Posterior cingulate gyrus (tissue), 11 donors: ENCODE measurements at places on chromosomes 1 and 21.

DNA sequence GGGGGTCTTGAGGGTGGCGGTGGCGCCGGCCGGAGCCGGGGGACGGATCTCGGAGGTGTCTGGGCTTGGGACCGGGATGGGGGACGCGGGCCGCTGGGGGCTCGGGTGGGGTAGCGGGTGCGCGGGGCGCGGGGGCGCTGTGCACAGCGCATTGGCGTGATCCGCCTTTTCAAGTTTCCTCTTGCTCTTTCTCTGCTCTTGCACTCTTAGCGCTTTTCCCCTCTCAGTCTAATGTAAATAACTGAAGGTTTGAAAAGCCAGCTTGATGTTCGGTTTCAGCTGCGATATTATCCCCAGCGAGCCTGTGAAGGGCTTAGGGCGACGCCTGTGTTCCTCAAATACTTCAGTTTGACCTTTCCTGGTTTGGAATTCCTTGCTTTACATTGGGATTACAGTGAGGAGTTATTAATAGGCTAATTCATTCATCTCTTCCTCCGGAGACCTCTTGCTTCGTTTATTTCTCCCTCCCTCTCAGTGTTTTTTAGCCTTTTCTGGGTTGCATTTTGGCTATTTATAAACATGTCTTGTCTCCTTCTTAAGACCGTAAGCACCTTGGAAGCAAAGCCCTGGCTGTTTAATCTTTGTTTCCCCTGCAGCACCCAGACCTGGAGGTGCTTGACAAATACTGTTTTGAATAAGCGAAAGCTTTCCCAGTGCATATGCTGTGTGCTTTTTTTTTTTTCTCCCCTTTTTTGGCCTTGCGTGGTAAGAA, 693 bp downstream of the RAB4A start:
- DNase-seq: peak; percentile 49

- DNase-seq: no peak
Measured at GRCh38 chr21:25956993-25957714, 213.4 kb downstream of the APP start.

DNA sequence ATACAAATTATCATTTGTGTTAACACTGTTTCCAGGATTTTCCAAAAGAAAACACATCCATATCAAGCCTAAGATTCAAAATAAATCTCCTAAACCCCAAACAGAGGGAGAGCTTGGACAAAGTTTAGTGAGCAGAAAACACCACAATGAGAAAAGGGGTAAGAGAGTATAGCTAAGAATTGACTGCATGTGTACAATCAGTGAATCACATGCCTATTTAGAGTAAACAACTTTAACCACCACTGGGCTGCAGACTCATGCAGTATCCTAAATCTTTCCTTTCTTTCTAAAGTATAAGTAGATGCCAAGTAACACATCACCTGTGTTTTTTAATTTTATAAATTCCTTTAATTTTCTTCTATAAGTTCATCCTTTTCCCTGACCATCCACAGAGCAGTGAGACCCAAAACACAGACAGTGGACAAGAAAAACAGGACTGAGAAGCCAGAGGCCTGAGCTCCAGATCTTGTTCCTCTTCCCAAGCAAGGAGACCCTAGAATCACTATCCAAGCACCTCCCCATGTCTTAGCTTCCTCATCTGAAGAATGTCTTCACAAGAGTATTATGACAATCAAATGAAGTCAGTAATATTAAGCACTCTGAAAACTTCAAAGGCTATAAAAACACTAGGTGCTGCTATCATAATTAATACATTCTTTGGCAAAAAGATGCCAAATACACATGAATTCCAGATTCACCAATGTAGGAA, 93.1 kb downstream of the VAV3 start:
- no peak for DNase-seq

DNA sequence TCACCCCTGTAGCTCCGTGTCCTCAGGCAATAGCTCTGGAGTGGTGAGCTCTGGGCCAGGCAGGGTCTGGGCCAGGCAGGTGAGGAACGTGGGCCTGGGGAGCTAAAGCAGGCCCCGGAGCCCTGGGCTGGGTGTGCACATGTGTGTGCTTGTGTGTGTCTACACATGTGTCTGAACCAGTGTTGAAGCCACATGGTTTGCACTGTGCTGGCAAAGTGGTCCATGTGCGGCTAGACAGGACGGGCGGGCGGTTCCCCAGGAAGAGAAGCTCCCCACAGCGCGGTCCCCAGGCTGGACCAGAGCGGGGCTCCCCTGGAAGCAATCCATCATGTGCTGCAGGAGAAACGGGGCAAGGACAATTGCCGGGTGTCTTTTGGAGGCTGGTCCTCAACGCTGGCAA, 84.2 kb downstream of the PRDM16 start:
- no peak for DNase-seq

DNA sequence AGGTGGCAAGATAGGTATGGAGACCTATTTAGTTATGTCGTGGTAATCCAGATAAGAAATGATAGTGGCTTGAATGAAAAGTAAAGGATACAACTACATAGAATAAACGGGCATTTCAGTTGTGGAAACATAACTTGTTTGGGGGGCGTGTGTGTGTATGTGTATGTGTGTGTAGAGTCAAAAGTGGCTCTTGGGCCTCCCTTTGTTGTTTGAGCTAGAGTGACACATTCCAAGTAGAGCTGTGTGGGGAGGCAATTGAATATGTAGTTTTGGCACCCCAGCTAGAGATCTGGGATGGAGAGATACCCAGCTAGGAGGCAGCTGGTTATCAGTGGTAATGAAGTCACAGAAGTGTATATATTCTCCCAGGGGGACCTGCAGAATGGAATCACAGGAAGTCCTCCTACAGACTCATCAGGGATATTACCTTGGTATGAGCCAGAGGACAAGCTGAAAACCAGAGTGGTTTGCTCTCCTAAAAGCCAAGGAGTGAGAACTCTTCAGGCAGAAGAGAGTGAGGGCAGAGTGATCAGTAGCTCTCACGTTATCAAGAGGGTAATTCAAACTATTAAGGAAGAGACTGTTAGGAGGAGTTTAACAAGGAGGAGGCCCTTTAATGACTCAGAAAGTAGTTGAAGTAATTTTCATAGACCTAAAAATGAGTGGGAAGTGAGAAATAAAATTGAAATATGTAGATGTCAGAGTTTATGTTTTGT, 5.1 kb downstream of the CR1L start:
- DNase-seq: no peak

DNA sequence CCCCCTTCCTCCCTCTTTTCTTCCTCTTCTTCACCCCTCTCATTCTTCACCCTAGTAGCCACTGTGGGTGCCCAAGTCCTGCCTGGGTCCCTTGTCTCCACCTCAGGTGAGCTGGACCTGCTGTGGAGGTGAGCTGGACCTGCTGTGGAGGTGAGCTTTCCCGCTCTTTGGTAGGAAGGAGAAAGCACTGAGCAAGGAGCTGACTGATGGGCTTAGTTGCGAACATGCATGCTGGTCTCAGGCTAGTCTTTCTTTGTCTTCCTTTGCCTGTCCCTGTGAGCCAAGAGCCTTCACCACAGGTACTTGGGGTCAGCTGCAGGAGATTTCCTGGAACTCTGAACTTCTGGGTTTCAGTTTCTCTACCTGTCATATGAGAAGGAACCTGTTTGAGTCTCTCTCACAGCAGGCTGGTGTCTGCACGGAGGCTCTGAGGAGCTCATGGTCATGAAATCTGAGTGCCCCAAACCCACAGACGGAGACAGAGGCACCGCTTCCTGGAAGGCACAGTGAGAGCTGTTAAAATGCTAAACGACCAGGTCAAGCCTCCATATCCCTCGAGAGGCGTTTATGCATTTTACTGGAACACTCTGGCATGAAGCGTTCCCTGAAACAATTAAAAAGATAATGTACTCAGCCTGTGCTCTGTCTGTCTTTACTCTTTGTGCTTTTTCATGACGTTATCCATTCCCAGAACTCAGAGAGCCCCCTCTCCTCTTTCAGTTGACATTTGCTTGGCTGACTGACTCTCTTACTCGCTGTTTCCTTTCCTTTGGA, 69.5 kb downstream of the RHOU start:
- DNase-seq: no peak

GRCh38 chr1:1894354-1895059, 3.6 kb upstream of the GNB1 start:
- no peak for DNase-seq

GRCh38 chr1:173527151-173527826, 50.2 kb downstream of the PRDX6 start:
- no peak for DNase-seq

GRCh38 chr1:220224033-220224432, 48.2 kb downstream of the RAB3GAP2 start:
- no peak for DNase-seq

DNA sequence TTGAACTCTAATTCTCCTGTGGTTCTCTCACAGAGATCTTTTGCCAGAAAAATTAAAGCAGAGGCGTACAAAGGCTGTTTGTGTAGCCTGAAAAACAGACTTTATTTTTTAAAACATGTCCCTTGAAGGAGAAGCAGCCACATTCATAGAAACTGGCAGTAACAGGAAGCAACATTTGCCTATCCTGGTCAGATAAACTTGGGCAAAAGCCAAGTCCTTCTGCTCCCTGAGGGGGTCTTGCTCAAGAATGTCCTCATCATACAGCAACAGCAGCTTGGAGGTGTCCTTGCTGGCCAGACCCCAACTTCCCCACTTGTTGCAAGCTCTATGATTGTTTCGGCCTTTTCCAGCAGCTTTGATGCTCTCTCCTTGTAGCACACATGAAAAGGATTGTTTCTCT, 36.3 kb downstream of the MSTO1 start:
- DNase-seq: no peak

DNA sequence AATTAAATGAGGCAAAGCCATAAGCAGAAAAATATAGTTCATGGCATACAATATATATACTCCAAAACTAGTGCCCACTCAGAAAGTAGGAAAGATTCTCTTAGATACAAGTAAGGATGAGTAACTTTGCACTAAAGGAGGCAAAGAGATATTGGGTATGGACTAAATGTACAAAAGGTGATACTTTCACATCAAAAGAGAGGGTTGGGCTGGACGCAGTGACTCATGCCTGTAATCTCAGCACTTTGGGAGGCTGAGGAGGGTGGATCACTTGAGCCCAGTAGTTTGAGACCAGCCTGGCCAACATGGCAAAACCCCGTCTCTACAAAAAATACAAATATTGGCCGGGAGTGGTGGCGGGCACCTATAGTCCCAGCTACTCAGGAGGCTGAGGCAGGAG, 6.7 kb downstream of the KYAT3 start:
- DNase-seq: no peak

DNA sequence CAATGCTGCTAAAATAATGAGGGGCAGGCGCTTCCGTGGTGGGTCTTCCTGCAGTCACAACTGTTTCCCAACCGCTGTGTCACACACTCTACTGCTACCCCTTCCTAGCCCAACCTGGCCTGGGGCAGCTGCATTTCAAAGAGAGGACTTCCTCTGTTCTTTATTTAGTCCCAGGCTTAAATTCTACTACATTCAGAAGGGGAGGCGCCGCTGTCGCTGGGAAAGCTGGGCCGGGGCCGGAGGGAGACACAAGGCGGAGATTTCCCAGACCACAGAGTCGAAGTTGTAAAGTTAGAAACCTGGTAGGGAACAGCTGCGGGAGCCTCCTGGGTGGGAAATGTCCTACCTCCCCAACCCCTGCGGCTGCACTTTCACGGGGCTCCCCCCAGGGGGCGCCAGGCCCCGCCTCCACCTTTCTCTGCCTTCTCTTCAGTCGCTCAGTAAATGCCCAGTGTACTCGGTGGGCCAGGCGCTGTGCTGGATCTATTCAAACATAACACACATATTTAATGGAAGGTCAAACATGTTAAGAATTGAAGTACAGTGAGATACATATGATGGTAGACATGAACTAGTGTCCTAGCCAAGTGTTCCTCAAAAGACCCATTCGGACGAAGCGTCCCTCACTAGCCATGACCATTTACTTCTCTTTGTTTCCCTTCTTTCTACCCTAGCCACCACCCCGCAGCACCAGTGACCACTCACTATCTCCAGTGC, 23.1 kb downstream of the DYRK3 start:
- no peak for DNase-seq

DNA sequence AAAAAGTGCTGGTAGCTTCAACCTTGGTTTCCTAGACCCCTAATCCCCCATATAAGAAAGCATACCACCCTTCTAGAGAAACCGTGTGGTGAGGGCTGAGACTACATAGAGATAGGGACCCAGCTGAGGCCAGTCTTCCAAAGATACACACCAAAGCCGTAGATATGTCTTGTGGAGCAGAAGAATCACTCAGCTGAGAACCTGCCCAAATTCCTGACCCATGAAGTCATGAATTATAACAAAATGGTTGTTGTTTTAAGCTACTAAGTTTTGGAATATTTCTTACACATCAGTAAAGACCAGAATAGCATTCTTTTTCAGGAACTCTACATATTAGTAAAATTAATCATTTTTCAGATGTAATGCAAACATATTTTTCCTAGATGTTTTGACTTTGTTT, 3.3 kb upstream of the SNRPE start:
- no peak for DNase-seq

DNA sequence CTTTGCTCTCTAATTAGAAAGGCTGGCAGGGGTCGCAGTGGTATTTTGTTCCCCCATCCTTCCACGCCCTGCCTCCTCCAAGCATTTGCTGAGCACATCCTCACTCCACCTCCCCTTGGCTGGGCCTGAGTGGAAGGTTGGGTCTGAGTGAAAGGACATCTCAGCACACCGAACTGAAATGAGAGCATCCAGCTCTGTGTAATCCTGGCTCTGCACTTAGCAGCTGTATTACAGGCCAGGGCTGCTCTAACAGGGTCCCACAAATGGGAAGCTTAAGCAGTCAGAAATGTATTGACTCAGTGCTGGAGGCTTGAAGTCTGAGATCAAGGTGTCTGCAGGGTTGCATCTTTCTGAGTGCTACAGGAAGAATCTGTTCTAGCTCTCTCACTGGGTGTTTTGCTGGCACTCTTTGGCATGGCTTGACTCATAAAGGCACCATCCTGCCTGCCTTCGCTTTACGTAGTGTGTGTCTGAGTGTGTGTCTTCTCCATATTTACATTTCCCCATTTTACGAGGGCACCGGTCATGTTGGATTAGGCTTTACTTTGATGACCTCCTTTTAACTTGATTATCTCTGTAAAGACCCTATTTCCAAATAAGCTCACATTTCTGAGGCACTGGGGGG, 48.5 kb upstream of the IGSF21 start:
- no peak for DNase-seq

DNA sequence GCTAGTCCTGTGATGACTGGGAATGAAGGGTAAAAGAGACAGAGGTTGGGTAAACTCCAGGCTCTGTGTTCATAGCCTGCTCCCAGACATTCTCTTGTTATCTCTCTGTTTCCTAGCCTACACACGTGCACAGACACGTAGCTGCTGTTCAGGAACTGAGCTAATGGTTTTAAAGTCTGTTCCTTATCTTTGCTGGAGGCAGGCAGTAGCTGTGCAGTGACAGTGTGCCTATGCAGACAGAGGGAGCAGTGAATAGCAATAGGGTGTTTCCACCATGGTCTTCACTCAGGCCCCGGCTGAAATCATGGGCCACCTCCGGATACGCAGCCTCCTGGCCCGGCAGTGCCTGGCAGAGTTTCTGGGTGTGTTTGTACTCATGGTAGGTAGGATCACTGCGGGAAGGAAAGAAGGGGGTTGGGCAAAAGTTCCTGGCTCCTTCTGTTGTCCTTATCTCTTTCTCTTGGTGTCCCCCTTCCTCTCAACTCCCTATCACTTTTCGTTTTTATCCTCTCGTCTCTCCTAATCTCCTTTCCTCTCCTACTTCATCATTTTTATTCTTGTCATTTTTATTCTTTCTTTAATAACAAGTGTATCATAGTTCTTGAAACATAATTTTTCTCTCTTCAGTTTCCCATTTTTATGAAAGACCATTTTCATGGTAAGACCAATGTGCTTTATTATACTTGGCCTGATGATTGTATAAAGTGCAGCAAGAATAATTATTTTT, at the start of gene AQP10:
TSS of gene AQP10 (plus strand) at position 212 of the 727 bp plus-strand sequence. CDS start at position 275, 63 bp downstream.
- no peak for DNase-seq

- DNase-seq: peak; percentile 55
Measured at GRCh38 chr1:193104502-193104906, 710 bp downstream of the GLRX2 start.

- no peak for DNase-seq
Measured at GRCh38 chr1:47233186-47233585, 1.2 kb upstream of the TAL1 start.
